Activated CD8-positive, alpha-beta memory T cell treated with anti-CD3 and anti-CD28 coated beads for 4 hours (primary cell): ENCODE measurements at places on chromosomes 3 and 15.

- no peak for DNase-seq
These were observed 158.8 kb downstream of the RORA start for GRCh38 chr15:61070111-61070901.

- no peak for DNase-seq
These were observed 28.1 kb downstream of the ITGB5 start for GRCh38 chr3:124859025-124859424.

- no peak for DNase-seq
These were observed 123.9 kb downstream of the FEZF2 start for GRCh38 chr3:62249484-62249776.

- DNase-seq, result no peak
These were observed 62.7 kb downstream of the UBP1 start for GRCh38 chr3:33377489-33377888.

GRCh38 chr3:147371771-147372340 is 34.5 kb downstream of the ZIC4 start:
- DNase-seq, result no peak

- no peak for DNase-seq
These were observed 89.0 kb downstream of the C3orf85 start for GRCh38 chr3:109225516-109225915.

- DNase-seq, result no peak
These were observed 90.8 kb downstream of the NEO1 start for GRCh38 chr15:73142802-73143762.

GRCh38 chr3:160583451-160583850 is 18.1 kb upstream of the KPNA4 start:
- DNase-seq, result no peak

DNA sequence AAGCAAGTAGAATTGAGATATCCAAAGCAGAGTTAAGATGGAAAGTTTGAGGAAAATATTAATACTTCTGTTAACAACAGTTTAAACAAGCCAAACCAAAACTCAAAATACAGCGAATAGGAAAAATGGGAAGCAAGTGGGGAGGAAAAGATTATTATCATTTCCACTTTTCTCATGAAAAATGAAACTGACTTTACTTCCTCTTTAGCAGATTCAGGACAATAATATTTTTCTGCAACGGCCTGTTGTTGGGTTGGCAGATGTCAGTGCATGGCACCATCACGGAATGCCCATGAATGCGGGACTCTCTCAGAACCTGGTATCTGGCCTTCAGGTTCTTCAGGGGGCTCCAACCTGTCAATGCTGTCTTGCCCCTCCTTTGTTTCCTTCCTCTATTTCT is 11.1 kb downstream of the ANKUB1 start:
- DNase-seq, result no peak

GRCh38 chr3:66904831-66905493 is 93.1 kb upstream of the KBTBD8 start:
- DNase-seq, result no peak

DNA sequence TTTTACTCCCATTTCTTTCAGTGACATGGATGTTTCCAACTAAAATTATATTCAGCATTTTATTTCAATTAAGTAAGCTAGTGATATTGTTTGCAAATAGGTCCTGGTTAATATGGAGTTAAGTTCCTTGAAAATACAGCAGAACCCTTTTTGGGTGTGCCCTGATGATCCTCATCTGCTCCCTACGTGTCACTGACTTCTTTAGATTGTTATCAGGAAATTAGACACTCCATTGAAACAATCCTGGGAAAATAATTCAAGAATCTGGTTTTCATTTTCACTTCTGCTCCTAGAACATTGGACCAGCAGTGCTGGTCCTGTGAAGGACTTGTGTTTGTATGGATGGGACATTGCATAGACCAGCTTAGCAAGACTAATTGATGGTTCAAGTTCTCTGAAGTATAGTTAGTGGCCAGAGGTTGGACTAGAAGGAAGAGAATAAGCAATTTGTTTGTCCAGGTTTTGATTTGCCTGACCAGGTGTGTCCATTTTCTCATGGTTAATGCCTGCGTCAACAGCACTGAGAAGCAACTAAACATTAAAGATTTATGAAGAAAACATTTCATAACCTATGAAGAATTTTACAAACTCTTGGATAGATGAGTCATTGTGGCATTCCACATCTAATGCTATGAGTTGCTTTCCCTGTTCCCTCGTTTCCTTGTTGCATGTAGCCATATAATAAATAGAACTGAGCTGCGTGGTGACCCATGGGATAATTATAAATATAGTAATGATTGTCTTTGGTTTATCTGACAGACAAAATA is 95.8 kb downstream of the ZPLD1 start:
- no peak for DNase-seq

GRCh38 chr15:65841121-65841930 is 28.0 kb upstream of the RAB11A start:
- no peak for DNase-seq
